Fibroblast of skin of right quadriceps (primary cell): ENCODE measurements at places on chromosomes 1 and 21.
A peak's percentile ranks its signal among the peaks of the same experiment; 100 is the strongest.

DNA sequence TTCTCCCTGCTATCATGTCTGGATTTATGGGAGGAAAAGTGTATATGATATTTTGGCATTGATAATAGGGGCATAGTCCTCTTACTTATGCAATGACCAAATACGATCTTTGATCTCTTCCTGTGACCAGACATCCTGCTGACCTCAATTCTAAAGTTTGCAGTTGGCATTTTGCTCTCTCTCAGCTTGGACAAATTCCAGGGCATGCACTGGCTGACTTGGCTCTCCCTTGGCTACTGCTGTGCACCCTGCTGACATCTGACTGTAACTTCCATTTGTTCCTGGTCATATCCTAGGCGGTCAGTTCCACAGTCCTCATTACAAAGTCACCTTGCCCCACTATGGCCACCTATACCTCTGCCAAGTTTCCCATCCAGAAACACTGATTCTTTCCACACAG lies 380.7 kb upstream of the NR5A2 start:
- DNase-seq, result no peak

GRCh38 chr1:41546833-41547135 lies 62.3 kb upstream of the EDN2 start:
- DNase-seq, result no peak

DNA sequence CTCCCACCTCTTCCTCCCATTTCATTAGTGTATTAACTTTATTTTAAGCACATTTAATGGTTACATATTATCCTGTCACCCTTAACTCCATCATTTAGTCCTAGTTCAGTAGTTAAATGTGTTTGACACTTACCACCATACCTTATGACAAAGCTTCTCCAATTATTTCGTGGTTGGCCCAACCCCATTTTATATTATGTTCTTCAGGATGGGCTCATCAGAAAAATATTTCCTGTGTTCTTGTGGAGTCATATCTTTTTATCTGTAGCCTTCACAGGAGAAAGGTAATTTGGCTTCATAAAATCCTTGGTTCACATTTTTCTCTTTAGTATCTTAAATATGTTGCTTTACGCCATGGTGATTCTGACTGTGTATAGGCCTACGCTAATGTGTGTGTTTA lies 142.3 kb upstream of the COL6A1 start:
- DNase-seq, result peak; percentile 71

- DNase-seq, result no peak
Observed at GRCh38 chr1:62424411-62424810, 12.4 kb upstream of the USP1 start.

DNA sequence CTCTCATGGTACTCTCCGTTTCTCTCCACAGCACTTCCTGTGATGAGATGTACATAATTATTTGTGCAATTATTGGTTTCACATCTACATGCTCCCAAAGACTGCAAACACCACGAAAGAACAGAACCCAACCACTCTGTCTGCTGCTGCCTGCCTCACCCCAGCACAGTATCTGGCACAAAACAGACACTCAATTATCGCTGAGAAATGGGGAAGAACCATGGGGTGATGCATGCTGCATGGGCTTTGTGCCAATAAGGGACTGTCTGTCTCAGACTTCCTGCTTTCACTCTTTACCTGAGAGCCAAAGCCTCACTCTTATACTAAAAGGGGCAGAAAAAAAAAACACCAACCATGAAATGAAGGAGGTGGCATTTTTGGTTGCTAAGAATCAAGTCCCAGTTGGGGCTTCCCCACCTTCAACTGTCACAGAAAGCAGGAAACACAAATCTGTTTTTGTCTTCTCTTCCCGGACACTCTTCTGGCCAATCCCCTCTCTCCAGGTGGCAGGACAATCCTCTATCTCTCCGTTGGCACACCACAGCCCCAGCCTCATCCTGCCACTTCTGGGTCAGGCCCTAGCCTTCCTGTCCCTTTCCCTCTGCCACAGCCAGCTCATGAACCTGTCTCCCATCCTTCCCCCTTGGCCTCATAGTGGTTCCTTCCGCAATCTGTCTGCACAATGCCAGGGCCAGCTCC lies 82.0 kb downstream of the TGFBR3 start:
- DNase-seq, result no peak

DNA sequence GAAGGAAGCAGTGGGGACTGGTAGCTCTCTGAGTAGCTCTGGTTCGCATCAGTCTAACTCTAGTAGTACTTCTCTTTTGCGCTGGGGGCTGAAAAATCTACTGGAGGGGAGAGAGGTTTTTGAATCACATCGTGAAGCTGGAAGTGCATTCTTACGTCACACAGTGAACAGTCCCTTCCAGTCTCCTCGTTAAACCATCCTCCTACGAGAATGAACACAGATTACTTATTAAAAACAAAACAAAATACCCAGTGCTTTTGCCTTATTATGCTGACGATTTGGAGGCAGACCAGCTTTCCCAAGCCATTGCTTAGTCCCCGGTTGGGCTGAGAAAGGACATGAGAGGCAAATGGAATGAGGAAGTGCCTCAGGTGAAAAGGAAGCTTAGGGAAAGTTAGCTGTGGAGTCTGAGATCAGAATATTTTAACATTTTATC lies 16.1 kb downstream of the HUNK start:
- DNase-seq, result no peak

GRCh38 chr1:159835356-159835755 lies 8.7 kb downstream of the SLAMF8 start:
- peak; percentile 23 for DNase-seq

- peak; percentile 85 for DNase-seq
Observed at GRCh38 chr1:113109908-113110554, 37.0 kb downstream of the LRIG2 start.

GRCh38 chr1:45205910-45206721 lies at the start of gene ZSWIM5:
ZSWIM5 (minus strand) TSS chr1:45206605; CDS start chr1:45206350, 255 bp downstream.
- peak; percentile 20 for DNase-seq

DNA sequence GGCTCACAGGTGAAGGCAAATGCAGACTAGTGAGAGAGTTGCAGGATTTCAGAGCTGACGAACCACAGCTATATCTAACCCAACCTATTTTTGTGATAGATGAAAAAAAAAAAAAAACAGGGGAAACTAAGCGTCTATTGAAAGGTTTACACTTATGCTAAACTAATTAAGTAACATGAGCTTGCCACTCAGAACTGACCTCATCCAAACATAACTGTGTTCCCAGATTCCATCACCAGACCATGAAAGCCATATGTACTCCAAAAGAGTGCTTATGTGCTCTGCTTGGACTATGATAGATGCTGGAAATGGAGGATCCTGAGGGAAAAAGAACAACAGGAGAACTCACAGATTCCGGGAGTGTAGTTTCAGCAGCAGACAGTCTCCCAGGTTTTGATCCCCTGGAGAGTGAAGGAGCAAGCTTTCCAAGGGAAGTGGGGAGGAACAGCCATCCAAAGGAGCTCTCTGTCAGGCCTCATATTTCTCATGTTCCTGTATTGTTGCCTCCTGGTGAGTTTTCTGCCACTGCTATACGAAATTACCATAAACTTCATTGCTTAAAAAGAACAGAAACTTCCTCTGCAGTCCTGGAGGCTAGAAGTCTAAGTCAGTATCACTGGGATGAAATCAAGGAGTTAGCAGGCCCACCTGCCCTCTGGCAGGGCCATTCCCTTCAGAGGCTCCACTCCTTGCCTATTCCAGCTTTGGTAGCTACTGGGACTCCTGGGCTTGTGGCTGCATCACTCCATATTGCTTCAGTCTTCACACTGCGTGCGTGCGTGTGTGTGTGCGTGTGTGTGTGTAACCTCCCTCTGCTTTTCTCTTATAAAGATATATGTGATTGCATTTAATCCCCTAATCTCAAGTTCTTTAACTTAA lies 38.1 kb downstream of the NIBAN1 start:
- no peak for DNase-seq

GRCh38 chr1:150560011-150560438 lies 10.8 kb downstream of the ADAMTSL4 start:
- DNase-seq, result peak; percentile 60

- no peak for DNase-seq
Observed at GRCh38 chr1:32199717-32200072, 700 bp upstream of the CCDC28B start.

DNA sequence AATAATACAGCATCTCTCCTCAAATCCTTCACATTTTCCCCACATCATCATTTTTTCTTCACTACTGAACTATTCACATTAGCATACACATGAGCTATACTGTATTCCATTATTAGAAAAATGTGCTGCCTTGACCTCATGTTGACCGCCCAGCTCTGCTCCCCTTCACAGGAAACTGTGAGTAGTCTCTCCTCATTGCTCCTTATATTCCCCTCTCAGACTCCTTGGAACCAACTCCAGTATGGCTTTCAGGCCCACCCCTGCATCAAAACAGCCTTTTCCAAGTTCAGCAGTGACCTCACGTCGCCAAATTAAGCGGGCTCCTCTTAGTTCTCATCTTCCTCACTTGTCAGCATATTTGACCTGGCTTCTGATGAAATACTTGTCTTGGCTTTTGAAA lies 59.2 kb upstream of the SPAG17 start:
- peak; percentile 63 for DNase-seq

- DNase-seq, result no peak
Observed at GRCh38 chr21:36423771-36424433, 38.7 kb downstream of the CHAF1B start.

DNA sequence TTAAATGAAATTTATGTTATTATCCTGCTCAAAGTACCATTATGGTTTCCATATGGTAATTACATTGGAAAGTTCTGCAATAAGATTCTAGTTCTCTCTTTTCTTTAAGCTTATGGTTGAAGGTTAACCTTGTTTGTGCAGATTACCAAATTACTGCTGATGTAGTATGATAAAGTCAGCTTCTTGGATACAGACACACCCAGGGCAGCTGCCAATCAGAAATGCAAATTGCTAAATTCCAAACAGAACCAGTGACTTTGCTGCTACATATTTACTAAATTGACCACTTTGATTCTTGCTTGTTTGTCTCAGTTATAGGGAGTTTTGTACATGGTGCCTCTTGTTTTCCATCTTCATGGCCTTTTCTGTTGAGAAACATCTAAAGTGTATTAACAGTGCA lies 26.5 kb downstream of the GNAT2 start:
- no peak for DNase-seq

DNA sequence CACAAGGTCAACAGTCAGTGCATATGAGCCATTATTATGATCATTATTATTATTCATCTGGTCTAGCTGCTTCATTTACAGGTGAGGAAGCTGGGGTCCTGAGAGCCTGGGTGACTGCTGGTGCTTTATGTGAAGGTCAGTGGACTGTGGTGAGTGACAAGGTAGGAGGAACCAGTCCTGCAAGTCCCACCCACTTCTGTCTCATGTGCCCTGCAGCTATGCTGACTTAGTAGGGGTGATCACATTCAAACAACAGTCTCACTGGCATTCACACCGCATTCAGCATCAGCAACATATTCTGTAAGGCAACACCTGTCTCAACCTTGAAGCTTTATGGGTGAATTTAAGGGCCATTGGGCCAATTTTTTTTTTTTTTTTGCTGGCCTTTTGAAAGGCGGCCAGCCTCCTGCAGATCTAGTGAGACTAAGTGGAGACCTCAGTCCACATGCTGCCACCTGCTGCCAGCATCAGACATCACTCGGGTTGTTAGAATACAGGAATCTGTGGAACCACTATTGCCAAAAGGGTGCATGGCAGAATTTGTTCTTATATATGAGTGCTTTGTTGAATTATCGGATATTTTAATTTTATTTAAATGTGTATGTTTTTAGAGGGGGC lies 59.9 kb upstream of the CACNA1E start:
- DNase-seq, result peak; percentile 9

GRCh38 chr1:154720328-154721297 lies 112.6 kb upstream of the ADAR start:
- no peak for DNase-seq

DNA sequence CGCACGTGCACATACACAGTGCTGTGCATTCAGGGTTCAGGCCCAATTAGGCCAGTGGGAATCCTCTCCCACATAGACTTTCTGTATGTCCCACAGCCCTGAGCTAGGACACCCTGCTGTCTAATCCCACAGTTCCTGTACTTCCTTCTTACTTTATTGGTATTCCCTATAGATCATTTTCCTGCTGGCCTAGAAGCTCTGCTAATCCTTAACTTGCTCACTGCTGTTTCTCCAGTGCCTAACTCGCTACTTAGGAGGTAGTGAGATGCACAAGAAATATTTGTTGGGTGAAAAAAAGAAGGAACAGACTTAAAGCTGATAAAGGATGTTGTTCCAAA lies 34.1 kb upstream of the FHAD1 start:
- no peak for DNase-seq

- no peak for DNase-seq
Observed at GRCh38 chr1:11951901-11952300, 17.4 kb downstream of the PLOD1 start.

- no peak for DNase-seq
Observed at GRCh38 chr1:153953859-153954365, 4.5 kb downstream of the CRTC2 start.
